Occipital lobe (tissue), 3 donors: ENCODE measurements at places on chromosomes 7 and 10.

GRCh38 chr10:58576751-58577436, 64.2 kb downstream of the BICC1 start:
- DNase-seq: no peak

- DNase-seq: peak; percentile 14
Measured at GRCh38 chr7:122885583-122886356, 490 bp downstream of the CADPS2 start.

GRCh38 chr10:112115781-112116385, 67.7 kb downstream of the GPAM start:
- no peak for DNase-seq

DNA sequence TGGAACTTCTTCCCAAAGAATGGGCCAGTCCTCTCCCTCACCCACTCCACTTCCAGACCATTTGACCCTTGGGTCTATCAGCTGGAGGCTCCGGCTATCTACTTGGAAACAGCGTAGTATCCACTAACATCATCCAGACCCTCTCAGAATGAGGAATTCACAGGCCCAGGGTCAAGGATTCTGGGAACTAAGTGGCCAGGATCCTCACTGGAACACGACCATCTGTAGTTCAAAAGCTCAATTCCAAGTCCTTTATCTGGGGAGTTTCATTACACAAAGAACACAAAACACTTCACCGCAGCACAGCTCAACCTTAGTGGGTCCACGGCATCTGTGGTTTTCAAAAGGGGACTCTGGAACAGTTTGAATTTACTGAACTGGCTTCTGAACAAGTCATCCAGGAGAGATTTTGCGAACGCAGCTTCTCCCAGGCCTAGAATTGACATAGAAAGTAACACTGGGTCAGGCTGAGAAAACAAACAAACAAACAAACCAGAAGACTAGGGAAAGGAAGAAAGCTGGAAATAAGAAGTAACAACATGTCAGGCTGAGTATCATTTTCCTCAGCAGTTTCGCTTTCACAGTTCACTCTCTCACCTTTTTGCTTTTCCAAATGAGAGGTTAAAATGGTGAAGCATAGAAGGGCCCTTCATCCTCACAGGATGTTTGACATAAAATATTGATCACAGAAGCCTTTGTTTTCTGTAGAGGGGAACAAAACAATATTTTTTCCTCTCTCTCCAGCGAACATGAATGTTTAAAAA, 57.6 kb upstream of the USP6NL start:
- no peak for DNase-seq

DNA sequence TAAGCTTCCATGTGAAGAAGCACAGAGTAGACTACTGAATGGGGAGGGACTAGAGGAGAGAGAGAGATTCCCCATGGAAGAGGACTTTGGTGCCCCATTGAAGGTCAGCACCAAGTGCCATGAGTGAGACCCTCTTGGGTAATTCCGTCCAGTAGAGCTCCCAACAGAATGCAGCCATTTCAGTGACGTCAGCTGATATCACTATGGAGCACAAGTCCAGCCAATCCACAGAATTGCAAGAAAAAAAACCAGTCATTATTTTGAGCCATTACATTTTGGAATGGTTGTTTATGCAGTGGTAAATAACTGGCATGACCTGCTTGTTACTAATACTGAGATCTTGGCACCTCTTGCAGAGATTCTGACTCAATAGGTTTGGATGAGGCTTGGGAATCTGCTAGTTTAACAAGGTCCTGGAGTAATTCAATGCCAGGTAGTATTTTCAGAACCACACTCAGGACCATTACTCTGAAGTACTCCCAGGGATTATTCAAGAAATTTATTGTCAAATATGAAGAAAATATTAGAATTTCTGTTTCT, 52.6 kb upstream of the SP8 start:
- DNase-seq: no peak

DNA sequence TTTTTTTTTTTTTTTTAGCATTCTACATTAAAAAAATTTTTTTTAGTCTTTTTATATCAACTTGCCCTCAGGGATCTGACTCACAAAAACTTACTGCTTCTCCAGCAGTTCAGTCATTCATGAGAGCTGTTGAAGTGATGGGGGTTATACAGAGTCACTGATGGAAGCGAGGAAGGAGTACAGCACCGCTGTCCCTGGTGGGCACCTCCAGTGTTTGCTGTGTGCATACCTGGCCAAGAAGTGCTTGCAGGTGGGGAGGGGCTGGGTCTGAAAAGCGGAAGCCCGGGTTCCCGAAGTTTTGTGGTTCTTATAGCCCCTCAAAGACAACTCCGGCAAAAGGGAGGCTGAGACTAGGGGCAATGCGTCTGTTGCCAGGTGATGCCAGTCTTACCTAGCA, 46.2 kb downstream of the MINDY4 start:
- DNase-seq: no peak

DNA sequence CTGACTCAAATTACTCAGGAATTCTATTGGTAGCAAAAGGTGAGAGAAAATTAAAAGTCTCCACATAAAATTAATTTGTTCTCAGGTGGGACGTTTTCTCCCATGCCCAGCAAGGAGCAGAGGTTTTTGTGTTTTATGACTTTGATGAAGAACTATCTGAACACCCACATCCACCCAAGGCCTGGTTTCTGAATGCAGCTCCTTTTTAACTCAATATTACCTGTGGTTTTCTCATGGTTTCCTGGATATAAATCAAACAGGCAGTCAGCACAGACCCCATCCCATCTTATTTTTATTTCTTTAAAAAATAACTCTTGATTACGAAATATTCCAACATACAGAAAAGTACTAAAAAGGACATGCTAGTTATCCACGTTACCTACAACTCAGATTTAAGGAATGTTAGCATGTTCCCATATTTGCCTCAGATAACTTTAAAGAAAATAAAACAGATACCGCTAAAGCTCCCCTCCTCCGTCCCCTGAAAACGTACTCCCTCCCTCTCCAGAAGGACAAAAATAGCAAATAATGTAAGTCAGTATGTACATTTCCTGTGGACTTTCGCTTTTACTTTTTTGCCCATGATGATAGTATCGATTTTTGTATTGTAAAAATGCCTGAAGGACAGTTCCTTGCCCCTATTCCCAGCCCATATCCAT, 43.4 kb downstream of the GLI3 start:
- DNase-seq: no peak

GRCh38 chr7:99229234-99229633, 21.3 kb upstream of the KPNA7 start:
- no peak for DNase-seq

DNA sequence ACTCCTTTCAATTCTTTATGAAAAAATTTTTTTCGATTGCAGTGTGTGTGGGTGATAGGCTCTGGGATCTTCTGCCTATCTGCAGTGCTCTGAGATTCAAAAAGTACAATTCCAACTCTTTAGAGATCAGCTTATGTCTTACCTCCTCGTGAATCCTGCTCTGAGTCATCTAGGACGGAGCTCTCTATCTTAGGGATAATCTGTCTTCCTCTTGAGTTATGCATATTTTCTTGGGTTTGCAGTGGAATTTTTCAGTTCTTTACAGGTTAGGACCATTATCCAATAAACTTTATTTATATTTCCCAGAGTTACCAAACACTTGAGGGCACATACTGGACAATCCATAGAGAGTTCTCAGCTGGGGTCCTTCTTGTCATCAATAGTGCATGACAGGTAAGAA, 428.6 kb downstream of the ACTR3B start:
- DNase-seq: no peak

DNA sequence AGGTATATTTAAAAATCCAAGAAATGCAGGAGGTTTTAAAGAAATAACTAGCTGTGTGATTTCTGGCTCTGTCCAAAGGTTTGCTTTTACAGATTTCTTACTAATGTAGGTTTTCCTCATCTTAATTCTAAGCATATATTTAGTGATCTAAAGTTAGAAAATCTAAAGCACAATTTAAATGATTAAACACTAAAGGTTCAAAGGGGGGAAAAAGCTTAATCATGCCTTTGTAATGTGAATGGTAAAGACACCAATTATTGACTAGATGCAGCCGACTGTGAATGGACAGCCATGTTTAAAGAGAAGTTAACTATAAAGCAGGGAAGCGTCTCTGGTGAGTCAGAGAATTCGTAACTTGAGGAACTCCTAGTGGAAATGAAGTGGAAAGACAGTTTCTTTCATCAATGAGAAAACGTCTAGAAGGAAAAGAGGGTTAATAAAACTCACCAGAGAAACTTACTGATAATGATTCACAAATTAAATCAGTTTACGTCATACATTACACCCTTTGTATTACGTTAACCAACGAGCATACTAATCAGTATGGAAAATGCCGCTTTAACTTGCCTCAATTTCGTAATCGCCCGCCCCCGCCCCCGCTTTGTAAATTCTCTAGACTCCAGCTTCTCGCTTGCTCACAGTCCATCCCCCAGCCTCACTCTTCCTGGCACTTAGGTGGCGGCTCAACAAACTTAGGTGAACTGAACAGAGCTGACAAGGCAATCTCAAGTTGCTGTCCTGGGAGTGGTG, 1.1 kb upstream of the HBP1 start:
- no peak for DNase-seq

- DNase-seq: no peak
Measured at GRCh38 chr10:72162978-72163377, 52.8 kb upstream of the ANAPC16 start.

DNA sequence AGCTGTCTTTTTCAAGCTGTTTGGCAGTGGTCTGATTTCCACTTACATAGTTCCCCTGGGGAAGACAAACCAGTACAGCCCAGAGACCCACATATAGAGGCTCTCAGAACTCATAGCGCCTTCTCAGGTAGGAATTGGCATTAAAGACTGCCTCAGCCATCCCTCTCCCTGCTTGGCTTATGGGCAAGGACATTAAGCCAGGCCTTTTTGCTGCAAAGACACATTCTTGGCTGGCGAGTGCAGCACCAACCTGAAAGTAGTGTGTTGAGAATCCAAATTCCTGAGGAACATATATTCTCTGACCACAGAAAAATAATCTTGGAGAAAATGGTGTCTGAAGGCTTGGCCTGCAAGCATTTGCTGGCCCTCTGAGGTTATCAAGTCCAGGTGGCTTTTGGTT, 39.2 kb upstream of the HPS1 start:
- no peak for DNase-seq

DNA sequence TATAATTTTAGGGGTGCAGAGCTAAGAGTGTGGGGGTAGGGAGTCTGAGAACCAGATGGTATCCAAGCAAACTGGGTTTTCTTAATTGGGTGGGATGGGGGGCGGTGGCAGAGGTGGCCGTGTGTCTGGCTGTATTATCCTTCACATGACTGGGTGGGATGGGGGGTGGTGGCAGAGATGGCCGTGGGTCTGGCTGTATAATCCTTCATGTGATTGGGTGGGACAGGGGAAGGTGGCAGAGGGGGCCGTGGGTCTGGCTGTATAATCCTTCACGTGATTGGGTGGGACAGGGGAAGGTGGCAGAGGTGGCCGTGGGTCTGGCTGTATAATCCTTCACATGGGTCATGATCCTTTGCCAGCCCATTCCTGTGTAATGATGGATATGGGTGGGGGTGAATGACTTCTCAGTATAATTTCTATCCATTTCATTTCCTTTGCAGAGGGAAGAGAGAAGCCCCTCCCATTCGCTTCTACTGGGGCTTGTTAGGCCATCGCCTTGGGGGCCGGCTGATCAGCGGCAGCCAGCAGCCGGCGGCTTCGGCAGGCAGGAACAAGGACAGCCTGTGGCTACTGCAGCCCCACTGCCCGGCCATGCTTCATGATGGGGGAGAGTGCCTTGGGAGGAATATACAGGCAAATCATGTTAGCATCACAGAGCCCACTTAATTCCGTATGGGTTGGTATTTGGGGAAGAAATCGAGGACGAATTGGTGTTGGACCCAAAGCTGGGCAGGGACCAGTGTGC, 179.6 kb upstream of the MKI67 start:
- no peak for DNase-seq

GRCh38 chr10:67843284-67843683, 5.3 kb upstream of the DNAJC12 start:
- no peak for DNase-seq

DNA sequence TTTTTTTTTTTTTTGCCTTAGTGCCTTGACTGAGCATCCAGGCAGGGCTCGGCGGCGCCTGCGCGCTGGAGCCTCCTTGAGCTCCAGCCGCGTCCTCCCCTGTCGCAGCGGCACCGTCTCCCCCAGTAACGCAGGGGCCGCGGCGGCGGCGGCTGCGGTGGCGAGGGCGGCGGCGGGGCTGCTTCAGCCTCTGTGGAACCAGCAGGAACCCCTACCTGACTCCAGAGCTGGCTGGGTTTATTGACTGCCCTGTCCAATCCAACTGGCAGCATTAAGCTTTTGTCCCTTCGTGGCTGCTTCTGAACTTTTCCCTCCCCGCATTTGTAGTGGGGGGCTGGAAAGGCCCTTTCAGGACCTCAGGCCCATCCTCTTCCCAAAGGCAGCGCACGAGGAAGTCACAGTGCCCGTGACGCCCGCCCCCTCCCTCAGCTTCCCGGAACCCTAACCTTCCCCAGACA, at the start of gene GPR85:
TSS of gene GPR85 (minus strand) at position 397 of the 458 bp plus-strand sequence. CDS start 2,106 bp downstream, outside the sequence.
- peak; percentile 30 for DNase-seq

DNA sequence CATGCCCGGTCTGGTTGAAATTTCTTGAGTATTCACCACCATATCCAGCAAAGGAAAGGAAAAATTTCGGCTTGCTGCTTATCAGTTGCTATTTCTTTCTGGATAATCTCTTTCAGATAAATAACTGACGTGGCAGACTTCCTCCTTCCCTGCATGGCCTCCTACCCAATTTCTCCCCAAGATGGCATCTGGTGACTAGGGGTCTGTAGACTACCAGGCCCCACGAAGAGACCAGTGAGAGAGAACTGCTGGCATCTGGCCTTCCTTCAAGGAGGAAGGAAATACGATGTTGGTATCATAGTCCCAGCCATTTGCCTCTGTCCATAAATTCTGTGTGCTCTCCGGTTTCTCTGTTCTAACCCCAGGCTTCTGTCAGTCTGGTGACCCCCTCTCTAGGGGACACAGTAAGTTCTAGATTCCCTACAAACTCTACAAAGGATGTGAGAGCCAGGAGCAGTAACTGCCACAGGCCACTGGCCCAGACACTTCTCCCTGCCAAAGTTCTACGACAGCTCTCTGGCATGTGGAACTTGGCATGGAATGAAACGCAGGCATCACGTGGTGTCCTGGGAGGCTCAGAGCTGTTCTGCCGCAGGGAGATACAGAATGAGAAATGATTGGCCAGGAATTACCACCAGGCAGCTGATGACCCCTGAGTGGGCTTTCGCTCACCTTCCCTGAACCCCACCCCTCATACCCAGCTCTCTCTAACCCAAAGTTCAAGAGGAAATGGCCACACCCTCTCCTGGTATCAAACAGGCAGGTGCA, 30.0 kb upstream of the MSRB2 start:
- DNase-seq: peak; percentile 59

DNA sequence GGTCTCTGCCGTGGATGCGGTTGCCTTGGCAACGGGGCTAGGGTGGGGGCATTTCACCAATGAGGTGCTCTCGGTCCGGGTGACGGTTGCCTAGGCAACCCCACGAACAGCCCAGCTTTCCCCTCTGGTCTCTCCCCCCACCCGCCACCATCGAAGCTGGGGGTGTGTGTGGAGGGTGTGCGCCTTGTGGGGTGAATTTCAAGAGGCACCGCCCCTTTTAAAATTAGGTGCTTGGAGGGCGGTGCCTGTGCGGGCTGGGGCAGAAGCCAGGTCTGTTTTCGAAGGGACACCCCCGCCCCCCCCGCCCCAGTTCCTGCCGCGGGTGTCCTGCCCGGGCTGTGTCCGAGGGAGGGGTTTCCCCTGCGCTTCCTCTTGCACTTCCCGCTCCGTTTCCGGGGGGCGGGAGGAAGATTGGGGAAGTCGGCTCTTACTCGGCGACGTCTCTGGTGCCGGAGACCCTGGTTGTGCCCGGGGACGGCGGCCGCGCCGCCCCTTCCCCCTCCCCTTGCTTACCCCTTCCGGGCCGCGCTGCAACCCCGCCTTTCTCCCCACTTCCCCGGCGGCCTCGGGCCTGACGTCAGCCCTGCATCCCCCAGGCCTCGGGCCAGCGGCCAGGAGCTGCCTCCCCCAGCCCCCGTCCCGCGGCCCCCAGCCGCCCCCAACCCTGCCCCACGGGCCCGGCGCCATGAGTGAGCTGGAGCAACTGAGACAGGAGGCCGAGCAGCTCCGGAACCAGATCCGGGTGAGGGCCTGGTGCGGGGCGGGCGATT, 2.2 kb downstream of the GNB2 start:
- DNase-seq: peak; percentile 76
